Naive thymus-derived CD8-positive, alpha-beta T cell (primary cell): ENCODE measurements at places on chromosomes 4 and X.
A peak's percentile ranks its signal among the peaks of the same experiment; 100 is the strongest.

- no peaks in the 10 kb centered on the region for H3K4me1 ChIP-seq
- DNase-seq, result no peak
- H3K36me3 ChIP-seq, result no peaks in the 10 kb centered on the region
- H3K4me3 ChIP-seq, result no peak overlapping the region
- no peaks in the 10 kb centered on the region for H3K27me3 ChIP-seq
Measured at GRCh38 chr4:122623637-122624166, 2.8 kb upstream of the IL21 start.

DNA sequence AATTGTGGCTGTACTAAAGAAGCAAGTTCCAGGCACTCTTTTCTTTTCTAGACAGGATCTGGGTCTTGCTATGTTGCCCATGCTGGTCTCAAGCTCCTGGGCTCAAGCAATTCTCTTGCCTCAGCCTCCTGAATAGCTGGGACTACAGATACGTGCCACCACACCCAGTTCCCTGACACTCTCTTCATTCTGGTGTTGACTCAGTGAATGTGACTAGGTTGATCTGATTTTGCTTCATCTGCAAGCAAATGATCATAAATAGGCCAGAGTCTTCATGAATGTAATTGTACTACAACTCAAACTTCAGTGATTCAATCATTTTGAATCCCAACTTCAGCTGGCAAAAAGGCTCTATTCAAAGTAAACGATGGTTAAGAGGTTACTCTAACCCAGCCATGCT, 78.5 kb downstream of the APBB2 start:
- no peak overlapping the region for H3K27ac ChIP-seq
- DNase-seq, result no peak
- no peaks in the 10 kb centered on the region for H3K36me3 ChIP-seq
- no peak overlapping the region for H3K4me3 ChIP-seq
- H3K4me1 ChIP-seq, result no peaks in the 10 kb centered on the region
- H3K27me3 ChIP-seq, result peaks cover 4% of the 10 kb centered on the region

DNA sequence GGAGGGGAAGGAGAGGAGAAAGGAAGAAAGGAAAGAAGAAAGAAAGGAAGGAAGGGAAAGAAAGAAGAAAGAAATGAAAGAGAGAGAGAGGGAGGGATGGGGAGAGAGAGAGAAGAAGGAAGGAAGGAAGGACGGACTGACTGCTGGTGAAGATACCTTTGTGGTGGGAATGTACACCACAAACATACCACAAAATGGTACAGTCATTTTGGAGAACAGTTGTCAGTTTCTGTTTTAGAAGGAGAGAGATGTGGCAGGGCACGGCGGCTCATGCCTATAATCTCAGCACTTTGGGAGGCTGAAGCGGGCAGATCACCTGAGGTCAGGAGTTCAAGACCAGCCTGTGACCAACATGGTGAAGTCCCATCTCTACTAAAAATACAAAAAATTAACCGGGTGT, 40.0 kb upstream of the SHISA3 start:
- peaks cover 7% of the 10 kb centered on the region for H3K4me1 ChIP-seq
- no peaks in the 10 kb centered on the region for H3K36me3 ChIP-seq
- H3K4me3 ChIP-seq, result no peak overlapping the region
- no peak overlapping the region for H3K27ac ChIP-seq
- H3K27me3 ChIP-seq, result peaks cover 41% of the 10 kb centered on the region

DNA sequence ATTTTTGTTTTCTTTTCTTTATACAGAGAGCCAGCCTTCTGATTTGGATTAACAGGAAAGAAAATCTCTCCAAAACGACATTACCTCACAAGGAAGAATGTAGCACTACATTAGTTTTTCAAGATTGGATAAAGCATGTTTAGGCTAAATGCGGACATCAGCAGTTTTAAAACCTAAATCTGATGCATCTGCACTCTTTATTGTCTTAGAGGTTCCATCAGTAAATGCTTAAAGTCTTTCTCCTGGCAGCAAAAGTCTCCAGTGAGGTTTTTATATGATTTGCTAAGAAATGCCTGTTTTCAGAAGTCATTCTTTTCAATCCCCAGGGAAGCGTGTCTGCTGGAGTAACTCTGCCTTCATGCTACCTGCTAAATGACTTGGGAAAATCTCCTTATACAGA, 912.9 kb upstream of the INTU start:
- peaks cover 4% of the 10 kb centered on the region for H3K36me3 ChIP-seq
- no peak overlapping the region for H3K27ac ChIP-seq
- no peak for DNase-seq
- H3K4me3 ChIP-seq, result no peak overlapping the region
- no peaks in the 10 kb centered on the region for H3K4me1 ChIP-seq

GRCh38 chr4:64784125-64784524, 374.9 kb upstream of the TECRL start:
- no peak overlapping the region for H3K27ac ChIP-seq
- H3K4me3 ChIP-seq, result no peak overlapping the region
- no peaks in the 10 kb centered on the region for H3K36me3 ChIP-seq
- no peaks in the 10 kb centered on the region for H3K27me3 ChIP-seq

DNA sequence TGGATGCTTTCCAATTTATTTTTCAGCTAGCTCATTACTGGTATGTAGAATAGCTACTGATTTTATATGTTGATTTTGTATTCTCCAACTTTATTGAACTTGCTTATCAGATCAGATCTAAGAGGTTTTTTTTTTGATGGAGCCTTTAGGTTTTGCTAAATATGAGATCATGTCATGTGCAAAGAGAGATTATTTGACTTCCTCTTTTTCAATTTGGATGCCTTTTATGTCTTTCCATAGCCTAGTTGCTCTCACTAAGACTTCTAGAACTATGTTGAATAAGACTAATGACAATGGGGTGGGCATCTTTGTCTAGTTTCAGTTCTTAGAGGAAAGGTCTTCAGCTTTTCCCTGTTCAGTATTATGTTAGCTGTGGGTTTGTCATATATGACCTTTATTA, 11.7 kb downstream of the MAGEE1 start:
- H3K4me1 ChIP-seq, result peaks cover 30% of the 10 kb centered on the region
- H3K27me3 ChIP-seq, result no peaks in the 10 kb centered on the region
- peaks cover 16% of the 10 kb centered on the region for H3K36me3 ChIP-seq
- no peak overlapping the region for H3K27ac ChIP-seq

DNA sequence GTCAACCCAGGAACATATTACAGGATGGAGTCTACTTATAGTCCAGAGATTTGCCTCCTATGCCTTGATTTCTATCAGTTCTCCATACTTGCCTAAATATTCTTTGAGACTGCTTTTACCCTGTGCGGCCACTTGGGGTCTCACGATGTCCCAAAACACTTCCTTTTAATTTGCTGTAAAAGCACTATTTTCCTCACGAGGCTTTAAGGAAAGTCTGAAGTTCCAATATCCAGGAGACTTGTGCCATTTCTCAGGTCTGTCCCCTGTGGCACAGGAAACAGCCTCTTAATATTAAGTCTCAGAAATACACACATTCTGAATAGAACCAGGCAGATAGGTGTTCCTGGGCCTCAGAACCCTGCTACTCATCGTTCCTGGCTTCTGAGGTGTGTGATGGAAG, 142.9 kb downstream of the TMEM164 start:
- peaks cover 6% of the 10 kb centered on the region for H3K4me1 ChIP-seq
- no peak overlapping the region for H3K4me3 ChIP-seq
- H3K27me3 ChIP-seq, result no peaks in the 10 kb centered on the region
- peak overlapping the region; percentile 13 for H3K27ac ChIP-seq

DNA sequence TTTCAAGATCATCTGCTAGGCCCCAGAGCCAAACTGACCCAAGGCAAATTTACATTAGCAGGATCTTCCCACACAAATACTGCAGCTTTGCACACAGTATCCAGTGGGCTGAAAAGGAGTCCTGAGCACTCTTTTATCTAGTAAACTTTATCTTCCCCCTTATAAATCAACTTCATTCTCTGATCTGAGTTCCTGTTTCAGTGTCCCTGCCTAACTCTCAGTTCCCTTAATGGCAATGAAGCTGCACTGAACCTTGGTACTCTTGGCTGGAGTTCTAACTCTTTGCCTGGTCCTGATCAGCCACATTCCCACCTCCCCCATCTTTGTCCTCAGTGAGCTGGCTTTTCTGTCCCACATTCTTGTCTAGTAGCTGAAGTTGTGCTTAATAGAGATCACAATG, 37.4 kb downstream of the EDA2R start:
- H3K36me3 ChIP-seq, result peaks cover 2% of the 10 kb centered on the region
- no peak for DNase-seq
- H3K27me3 ChIP-seq, result no peaks in the 10 kb centered on the region
- H3K4me3 ChIP-seq, result no peak overlapping the region
- no peak overlapping the region for H3K27ac ChIP-seq

DNA sequence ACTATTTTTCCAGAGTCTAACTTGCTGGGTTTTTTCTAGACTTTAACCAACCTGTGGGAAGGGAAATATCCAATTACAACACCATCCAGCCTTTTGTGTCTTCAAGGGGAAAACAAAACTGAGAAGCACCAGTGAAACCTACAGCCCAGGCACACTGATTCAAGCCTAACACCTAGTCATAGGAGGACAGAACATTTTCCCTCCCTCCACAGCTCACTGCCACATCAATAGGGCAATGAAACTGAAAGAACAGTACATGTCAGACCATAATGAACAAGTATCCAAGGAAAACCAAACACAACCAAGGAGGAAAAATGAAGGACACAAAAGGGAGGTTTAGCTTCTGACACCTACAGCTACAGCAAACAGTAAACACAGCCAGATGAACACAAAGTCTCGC, 17.6 kb downstream of the MAGEA8 start:
- H3K4me3 ChIP-seq, result no peak overlapping the region
- no peak overlapping the region for H3K27ac ChIP-seq
- H3K36me3 ChIP-seq, result no peaks in the 10 kb centered on the region
- DNase-seq, result no peak
- H3K4me1 ChIP-seq, result no peaks in the 10 kb centered on the region
- peaks cover 7% of the 10 kb centered on the region for H3K27me3 ChIP-seq

- no peaks in the 10 kb centered on the region for H3K27me3 ChIP-seq
- no peak overlapping the region for H3K4me3 ChIP-seq
- no peak for DNase-seq
- H3K27ac ChIP-seq, result no peak overlapping the region
Measured at GRCh38 chrX:49071877-49072711, 1.7 kb downstream of the PRAF2 start.

- no peaks in the 10 kb centered on the region for H3K4me1 ChIP-seq
- H3K4me3 ChIP-seq, result no peak overlapping the region
Measured at GRCh38 chr4:69095301-69095731, 958 bp upstream of the UGT2B7 start.

DNA sequence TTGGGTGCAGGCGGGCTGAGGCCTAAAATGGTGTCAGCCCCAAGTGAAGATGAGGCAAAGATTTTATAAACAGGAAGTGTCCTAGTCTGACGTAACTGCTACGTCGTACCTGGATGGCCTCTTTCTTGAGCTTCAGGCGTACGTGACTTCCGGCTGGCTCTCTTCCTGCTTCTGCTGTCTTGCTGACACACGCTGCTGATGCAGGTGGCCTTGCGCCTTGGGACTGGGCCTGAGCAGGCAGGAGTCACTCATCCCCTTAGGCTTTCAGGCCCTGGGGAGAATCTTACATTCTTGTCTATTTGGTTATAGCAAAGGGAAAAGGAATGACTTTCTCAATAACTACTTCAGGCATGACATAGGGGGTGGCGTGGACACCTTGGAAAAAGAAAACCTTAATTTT, 20.1 kb upstream of the ABRAXAS1 start:
- H3K4me3 ChIP-seq, result no peak overlapping the region
- no peak for DNase-seq
- peak overlapping the region; percentile 86 for H3K27ac ChIP-seq
- peaks cover 8% of the 10 kb centered on the region for H3K4me1 ChIP-seq

GRCh38 chrX:104254442-104255115, at the start of gene ESX1:
TSS of gene ESX1 (minus strand) at chrX:104254933. CDS start at chrX:104254849, 84 bp downstream.
- H3K36me3 ChIP-seq, result no peaks in the 10 kb centered on the region
- H3K4me1 ChIP-seq, result peaks cover 10% of the 10 kb centered on the region
- peaks cover 5% of the 10 kb centered on the region for H3K27me3 ChIP-seq
- H3K4me3 ChIP-seq, result peak within 1 kb of the TSS; percentile 68
- H3K27ac ChIP-seq, result no peak within 1 kb of the TSS
- no peak for DNase-seq

- H3K4me1 ChIP-seq, result peaks cover 16% of the 10 kb centered on the region
- H3K36me3 ChIP-seq, result peaks cover 7% of the 10 kb centered on the region
- no peak overlapping the region for H3K27ac ChIP-seq
- H3K4me3 ChIP-seq, result no peak overlapping the region
- DNase-seq, result no peak
- H3K27me3 ChIP-seq, result no peaks in the 10 kb centered on the region
Measured at GRCh38 chr4:70754470-70754869, 32.7 kb downstream of the RUFY3 start.

GRCh38 chr4:156177941-156178340, 224.3 kb upstream of the CTSO start:
- H3K36me3 ChIP-seq, result no peaks in the 10 kb centered on the region
- DNase-seq, result no peak
- H3K27ac ChIP-seq, result no peak overlapping the region
- no peak overlapping the region for H3K4me3 ChIP-seq
- peaks cover 2% of the 10 kb centered on the region for H3K27me3 ChIP-seq

GRCh38 chrX:538311-538710, 92.3 kb upstream of the SHOX start:
- no peak overlapping the region for H3K4me3 ChIP-seq
- peaks cover 2% of the 10 kb centered on the region for H3K4me1 ChIP-seq
- no peaks in the 10 kb centered on the region for H3K36me3 ChIP-seq
- no peaks in the 10 kb centered on the region for H3K27me3 ChIP-seq

DNA sequence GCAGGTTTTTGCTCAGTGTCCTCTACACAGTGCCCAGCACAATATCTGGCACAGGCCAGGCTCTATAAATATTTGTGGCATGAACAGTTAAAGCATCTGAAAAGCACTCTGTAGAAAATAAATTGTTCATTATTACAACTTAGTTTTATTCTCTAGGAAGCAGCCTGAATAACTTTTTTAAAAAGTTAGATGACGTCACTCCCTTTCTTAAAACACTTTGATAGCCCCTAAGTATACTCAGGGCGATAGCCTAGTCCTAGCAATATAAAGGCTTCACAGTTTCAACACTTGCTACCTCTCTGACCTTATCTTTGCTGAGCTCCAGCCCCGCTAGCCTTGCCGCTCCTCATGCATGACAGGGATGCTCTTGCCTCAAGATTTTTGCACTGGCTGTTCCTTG, 80.6 kb downstream of the GPM6A start:
- H3K4me1 ChIP-seq, result no peaks in the 10 kb centered on the region
- H3K4me3 ChIP-seq, result no peak overlapping the region
- H3K36me3 ChIP-seq, result no peaks in the 10 kb centered on the region
- no peak for DNase-seq
- H3K27me3 ChIP-seq, result no peaks in the 10 kb centered on the region

DNA sequence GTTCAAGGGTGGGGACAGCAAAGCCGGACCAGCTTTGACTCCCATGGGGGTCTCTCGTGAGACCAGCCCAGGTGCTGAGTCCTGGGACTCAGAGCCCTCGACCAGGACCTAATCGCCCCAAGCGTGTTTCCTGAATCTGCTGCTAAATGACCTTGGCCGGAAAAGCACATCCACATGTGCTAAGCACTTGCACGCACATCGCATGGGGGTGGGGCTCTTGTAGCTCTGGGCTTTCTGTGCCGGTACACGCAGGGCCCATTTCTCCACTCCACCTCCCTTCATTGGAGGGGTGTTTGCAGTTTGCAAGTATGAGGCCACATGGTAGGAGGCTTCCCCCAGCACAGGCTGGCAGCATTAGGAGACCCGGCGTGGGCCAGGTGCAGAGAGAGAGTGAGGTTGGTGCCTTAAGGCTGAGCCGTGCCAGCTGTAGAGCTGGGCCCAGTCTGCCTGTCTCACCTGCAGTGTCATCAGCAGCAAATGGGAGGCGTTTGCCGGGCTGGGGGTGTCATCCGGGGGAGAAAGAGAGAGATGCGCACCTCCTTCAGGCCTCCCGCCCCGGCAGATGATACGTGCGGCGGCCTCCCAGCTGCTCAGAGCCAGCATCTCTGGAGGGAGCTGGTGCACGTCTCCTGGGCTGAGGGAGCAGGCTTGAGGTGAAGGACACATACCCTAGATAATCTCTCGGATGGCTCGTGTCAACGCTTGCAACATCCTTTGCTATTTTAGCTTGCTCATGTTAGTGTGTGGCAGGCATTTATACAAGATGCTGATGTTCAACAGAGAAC, 45.2 kb upstream of the CLCN4 start:
- peak overlapping the region; percentile 90 for H3K4me3 ChIP-seq
- H3K4me1 ChIP-seq, result peaks cover 12% of the 10 kb centered on the region
- H3K36me3 ChIP-seq, result peaks cover 5% of the 10 kb centered on the region
